ENCODE measurements at places on chromosomes 3 and 15.
A peak's percentile ranks its signal among the peaks of the same experiment; 100 is the strongest.

GRCh38 chr3:138329127-138329983 is at the start of gene NME9:
Gene NME9 (minus strand): TSS chr3:138329851. CDS start chr3:138329335, 516 bp downstream.
- peak; percentile 82 for DNase-seq

DNA sequence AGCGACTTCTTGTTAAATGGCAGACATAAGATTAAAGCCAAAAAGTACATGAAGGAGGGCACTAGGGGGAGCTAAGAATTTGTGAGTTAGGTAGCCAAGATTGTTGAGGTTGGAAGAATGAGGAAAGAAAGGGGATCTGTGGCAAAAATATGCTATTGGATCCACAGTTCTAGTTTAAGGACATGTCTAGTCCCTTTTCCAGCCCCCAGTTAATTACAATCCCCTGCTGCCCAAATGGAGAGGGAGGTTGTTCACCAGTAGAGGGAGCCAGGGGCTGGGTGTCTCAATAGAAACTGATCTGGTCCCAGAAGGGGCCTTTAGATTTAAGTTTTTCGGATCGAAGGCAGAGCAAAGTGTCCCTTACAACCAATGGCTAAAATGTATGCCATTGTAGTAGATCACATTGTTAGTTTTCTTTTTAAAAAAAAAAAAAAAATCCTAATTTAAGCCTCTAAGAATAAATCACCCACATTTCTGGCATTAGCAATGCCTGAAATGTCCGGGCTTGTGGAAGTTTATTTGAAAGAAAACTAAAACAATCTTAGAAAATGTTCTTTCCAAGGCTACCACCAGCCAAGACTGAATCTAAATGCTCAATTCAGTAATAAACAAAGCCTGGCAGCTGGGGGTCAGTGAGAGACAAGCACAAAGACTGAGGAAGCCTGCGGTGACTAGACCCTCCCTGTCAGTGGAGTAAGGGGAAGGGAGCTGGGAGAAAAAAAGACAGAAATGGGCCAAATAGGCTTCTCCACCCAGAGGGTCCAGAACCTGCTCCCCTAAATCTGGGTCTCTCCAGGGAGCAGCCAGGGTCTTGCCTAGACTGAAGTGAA is 7.1 kb downstream of the COL8A1 start:
- DNase-seq: peak; percentile 20

DNA sequence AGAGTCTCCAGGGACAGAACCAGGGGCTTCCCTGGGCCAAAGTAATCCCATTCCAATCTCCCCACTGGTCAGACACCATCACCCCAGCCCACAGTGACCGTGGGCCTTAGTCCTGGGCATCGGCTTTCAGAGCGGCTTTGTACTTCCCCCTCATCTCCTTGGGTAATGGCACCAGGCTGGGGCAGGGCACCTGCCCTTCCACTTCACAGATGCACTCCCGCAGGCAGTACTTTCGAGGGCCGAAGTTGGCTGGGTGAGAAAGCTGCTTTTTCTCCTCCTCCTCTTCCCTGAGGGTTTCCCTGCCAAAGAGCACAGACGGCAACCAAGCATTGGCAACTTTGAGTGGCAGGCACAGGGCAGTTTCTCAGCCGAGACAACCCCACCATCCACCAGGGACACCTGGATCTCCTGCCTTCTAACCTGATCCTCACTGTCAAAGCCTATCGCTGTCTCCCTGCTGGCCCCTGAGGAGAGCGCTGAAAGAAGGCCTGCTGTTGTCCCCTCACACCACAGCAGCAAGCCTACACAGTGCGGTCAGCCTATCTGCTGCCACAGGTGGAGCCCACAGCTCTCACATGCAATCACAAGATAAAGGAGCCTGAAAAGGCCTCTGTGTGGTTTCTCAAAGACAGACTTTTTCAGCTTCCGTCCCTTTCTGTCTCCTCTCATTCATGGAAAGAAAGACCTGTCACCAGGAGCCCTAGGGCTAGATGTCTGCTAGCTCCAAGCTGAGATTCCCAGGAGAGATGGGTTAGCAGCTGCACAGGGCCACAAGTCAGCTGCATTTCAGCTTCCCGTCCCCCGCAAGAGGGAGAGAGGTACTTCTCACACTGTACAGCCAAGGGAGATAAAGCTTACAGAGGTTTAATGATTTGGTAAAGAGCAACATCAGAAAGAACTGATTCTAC is 12.5 kb downstream of the MRPS25 start:
- no peak for DNase-seq

- DNase-seq: no peak
These were observed 306.8 kb upstream of the STT3B start for GRCh38 chr3:31225923-31226322.

DNA sequence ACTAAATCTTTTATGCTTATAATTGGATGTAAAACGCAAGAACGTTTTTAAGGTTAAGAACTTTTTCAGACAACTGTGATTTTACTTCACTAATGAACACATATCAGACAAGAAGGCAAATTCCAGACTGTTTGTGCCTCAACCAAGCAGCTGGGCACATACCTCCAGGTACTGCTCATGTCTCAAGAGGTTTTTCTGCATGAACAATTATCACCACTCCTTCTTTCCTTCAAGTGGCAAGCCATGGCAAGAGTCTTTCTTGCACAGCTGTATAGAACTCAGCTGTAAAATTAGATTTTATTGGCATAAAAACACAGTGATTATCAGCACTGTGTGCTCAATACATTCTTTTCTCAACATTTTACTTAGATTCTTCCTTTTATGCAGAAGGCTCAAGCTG is 64.3 kb downstream of the FNDC3B start:
- DNase-seq: no peak

GRCh38 chr3:40996827-40997710 is 202.2 kb upstream of the CTNNB1 start:
- DNase-seq: no peak

DNA sequence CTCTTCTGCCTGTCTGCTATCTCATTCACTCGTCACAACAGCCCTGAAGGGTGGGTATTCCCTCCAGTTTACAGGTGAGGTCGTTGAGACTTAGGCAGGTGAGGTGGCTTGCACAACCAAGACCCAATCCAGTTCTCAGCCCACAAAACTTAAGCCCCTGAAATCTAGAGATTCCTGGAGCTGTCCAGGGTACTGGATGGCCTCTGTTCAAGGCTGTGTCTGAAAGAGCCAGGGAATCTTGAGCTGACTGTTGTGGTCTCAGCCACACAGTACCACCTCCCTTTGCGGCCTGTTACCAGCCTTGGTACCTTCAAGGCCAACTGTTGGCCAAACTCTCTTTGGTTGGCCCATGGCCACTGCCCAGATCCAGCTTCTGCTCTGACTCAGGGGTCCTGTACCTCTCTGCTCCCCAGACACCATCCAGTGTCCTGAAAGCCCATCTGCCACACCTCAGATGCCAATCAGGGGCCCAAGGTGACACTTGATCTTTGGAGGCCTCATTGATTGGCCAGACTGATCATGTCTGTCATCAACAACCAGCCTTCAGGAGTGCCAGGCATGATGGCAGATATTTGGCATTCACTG is 10.9 kb upstream of the FAM107A start:
- DNase-seq: no peak

GRCh38 chr3:135218304-135218703 is 423.2 kb downstream of the EPHB1 start:
- no peak for DNase-seq

DNA sequence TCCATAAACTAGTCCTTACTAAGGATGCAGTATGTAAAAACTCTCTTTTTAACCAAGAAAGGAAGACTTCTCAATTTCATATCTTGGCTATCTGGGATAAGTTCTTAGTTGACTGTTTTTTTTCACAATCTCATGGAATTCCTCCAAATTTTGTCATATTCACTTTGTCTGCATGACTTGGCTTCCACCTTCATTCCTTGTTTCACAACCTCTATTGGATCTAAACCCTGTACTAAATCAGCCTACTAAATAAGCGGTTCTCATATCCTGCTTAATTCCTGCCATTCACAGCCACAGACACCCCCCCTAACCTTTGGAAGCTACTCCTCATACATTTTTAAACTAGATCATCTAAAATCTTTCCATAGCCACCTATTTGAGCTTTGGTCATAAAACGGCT is 370.6 kb upstream of the NAALADL2 start:
- DNase-seq: no peak

- peak; percentile 26 for DNase-seq
These were observed 1.8 kb downstream of the STAG1 start for GRCh38 chr3:136750209-136750896.

GRCh38 chr3:62559831-62560445 is 186.6 kb upstream of the FEZF2 start:
- no peak for DNase-seq

DNA sequence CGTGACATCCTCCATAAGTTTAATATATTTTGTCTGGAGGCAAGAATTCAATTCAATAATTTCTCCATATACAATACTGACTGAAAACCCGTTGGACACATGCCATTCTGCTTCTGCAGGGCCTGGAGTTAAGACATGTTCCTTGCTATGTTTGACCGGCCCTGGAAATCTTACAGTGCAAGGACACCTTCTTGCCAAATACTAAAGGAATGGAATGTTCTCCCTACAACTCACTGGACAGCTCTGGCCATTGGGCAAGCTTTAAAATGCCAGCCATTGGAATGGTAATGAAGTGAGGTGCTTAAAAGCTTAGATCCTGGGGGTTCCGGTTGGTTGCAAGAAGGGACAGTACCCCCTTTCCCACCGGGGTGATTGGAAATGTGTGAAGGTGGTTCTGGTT is 329.8 kb upstream of the PROK2 start:
- no peak for DNase-seq
